ENCODE measurements at places on chromosomes 1 and 21.
A peak's percentile ranks its signal among the peaks of the same experiment; 100 is the strongest.

DNA sequence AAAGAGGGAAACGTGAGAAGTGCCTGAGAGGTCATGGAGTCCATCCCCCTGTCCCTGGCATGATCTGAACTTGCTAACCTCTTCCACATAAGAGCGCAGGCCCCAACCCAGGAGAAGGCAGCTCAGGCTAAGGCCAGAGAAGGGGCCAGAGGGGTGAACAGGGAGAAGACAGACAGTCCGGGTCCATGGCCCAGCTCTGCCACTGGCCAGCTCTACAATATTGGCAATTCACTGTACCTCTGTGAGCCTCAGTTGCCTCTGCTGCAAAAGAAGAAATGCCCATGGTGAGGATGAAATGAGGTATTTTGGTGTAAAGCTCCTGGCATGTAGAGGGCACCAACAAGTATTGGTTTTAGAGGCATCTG lies 72.3 kb downstream of the CAMK2N1 start:
- no peak for DNase-seq

GRCh38 chr1:16021681-16022080 lies at the start of gene CLCNKA:
Gene CLCNKA, plus strand, starts transcription at chr1:16022036. Its CDS starts 584 bp downstream, at chr1:16022620.
- no peak for DNase-seq

DNA sequence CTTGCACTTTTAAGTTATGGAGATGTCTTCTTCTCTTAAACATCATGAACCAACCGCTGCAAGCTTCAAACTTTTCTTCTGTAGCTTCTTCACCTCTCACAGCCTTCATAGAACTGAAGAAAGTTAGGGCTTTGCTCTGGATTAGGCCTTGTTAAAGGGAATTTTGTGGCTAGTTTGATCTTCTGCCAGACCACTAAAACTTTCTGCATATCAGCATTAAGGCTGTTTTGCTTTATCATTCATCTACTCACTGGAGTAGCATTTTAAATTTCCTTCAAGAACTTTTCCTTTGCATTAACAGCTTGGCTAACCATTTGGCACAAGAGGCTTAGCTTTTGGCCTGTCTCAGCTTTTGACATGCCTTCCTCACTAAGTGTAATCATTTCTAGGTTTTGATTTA lies 43.0 kb upstream of the RGL1 start:
- no peak for DNase-seq

- DNase-seq, result no peak
Observed at GRCh38 chr1:71638081-71638766, 557.4 kb upstream of the ZRANB2 start.

GRCh38 chr1:88058205-88058604 lies 625.9 kb upstream of the PKN2 start:
- no peak for DNase-seq

- no peak for DNase-seq
Observed at GRCh38 chr1:35659589-35659988, 18.3 kb upstream of the PSMB2 start.

GRCh38 chr1:92877792-92878191 lies 46.0 kb downstream of the RPL5 start:
- DNase-seq, result no peak

DNA sequence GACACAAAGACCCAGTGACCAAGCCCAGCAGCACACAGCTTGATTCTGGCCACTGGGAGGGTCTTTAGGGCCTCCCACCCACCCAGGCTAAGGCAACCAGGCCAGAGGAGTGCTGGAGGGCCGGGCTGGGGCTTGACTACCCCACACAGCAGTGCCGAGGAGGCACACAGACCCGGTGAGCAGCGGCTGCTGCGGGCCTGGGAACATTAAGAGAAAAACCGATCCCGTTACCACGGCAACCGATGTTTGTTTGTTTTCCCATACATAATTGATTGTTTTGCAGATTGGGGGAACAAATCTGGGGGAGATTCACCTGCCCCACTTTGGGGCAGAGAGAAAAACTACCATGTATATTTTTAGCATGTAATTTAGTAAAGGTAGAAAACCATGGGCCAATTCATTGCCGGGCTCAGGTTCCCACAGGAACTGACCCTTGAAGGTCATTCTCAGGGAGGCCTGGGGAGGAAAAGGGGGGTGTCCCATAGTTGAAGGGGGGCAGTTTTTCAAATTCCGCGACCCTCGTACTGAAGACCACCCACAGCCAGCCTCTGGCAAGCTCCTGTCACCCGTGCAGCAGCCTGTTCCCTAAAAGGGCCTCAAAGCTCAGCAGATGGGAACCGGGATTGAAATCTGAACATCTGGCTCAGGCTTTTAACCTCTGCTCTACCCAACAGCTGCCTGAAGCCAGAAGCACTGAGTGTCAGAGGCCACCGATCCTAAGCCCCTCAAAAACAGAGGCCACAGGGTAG lies 35.3 kb downstream of the CHD5 start:
- no peak for DNase-seq

GRCh38 chr1:154968731-154969130 lies 1.8 kb downstream of the SHC1 start:
- DNase-seq, result no peak

- no peak for DNase-seq
Observed at GRCh38 chr1:212664409-212665199, 35.0 kb downstream of the BATF3 start.

GRCh38 chr1:82000221-82000620 lies 199.5 kb downstream of the ADGRL2 start:
- no peak for DNase-seq

DNA sequence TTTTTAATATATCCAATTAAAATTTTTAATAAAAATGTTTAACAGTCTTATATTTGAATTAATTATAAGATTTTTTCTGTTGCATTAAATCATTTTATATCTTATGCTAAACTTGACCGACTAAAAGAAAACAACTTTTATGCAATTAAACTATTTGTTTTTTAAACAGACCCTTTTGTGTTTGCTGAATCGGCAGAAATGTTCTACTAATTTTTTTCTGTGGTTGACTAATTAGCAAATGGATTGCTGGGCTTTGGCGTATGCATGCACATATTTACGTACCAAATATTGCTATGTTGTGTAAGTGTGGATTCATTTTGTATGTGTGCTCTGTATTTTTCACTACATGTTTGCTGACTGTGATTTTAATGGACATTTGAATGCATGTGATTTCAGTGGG lies 174.8 kb downstream of the PBX1 start:
- DNase-seq, result no peak

DNA sequence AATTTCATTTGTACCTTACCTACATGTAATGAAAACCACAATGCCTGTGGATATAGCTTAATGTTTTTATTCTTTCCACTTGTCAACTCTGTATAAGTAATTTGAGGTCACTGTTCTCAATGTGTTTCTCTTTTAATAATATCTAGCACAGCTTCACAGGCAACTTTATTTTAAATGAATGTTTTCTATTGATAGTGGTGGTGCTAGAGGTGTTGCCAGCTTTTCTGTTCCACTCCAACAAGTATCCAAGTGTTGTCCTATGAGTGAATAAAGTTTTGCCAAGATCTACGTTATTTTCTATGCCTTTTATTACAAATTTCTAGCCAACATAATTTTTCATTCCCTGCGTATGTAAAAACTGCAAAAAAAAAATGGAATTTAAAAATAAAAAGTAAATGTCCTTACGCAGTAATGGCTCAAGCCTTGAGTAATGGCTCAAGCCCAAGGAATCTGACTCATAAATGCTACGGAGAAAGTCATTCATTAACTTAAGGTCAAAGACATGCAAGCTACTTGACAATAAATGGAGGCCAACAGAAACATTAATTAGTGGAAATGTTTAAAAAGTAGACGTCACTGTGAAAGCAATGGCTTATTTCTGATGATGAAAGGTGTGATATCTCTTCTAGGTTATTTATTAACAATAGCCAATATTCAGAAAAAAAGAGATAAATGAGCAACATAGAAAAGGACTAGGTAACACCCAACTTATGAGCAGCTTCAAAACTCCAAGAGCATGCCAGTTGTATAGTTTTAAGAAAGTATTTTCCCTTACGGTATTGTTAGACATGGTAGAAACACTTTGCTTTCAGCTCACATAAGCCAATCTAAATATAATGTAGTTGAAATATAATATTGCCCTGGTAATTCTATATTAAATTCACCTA lies 71.4 kb downstream of the SLC44A5 start:
- DNase-seq, result no peak

- DNase-seq, result no peak
Observed at GRCh38 chr1:102107441-102107840, 110.7 kb upstream of the OLFM3 start.

- no peak for DNase-seq
Observed at GRCh38 chr21:39014747-39015146, 168.5 kb downstream of the PSMG1 start.

DNA sequence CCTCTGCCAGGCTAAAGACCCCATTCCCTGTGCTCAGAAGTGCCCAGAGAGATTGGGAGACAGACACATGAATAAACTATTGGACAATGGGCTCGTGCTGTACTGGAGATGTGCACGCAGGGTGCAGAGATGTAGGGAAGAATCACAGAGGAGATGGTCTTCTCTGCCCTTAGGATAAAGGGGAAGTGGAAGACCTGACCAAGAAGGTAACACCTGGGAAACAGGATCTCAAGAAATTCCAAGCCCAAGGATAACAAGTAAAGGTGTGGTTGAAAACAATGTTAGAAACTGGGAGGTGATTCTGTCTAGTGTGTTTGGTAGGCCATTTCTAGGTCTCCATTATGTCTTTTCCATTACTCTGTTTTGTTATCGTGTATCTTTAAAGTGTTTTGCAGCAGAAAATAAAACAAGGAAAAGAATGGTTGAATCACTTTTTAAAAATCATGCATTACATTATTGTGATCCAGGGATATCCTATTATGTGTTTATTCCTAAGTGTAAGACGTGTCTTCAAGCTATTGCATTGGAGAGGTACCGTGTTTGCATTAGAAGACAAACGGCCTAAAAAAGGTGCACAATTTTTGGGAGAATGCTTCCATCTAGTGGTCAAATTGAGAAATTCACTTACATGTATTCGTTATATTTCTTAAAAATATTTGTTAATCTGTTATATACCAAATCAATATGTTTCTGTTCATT lies 40.8 kb upstream of the KCTD3 start:
- DNase-seq, result no peak

DNA sequence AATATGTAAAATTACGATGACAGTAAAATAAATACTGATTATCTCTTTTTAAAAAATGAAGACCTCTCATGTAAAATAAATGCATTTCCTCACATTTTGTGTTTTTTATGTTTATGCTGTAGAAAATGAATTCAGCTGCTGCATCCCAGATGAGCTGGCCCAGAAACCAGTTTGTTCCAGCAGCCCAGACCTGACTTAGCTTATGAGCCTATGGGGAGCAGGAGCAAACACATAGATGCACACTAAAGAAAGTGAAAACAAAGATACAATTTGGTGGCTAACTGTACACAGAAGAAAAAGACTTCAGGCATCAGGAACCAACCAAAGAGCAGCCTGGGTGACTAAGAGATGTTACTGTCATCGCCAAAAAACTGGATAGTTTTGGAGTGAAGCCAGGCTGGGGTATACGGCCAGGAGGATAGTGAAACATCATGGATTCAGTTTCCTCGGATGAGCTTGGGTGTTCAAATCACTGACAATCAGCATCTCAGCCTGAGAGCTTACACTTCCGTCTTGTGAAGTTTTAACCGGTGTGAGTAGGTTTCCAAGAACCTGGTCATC lies 113.9 kb upstream of the BACE2 start:
- DNase-seq, result no peak

GRCh38 chr1:32372149-32372756 lies 9.9 kb downstream of the TSSK3 start:
- DNase-seq, result no peak

GRCh38 chr1:205074084-205074483 lies 10.2 kb downstream of the TMEM81 start:
- no peak for DNase-seq

- no peak for DNase-seq
Observed at GRCh38 chr1:97247196-97247595, 525.6 kb downstream of the PTBP2 start.

DNA sequence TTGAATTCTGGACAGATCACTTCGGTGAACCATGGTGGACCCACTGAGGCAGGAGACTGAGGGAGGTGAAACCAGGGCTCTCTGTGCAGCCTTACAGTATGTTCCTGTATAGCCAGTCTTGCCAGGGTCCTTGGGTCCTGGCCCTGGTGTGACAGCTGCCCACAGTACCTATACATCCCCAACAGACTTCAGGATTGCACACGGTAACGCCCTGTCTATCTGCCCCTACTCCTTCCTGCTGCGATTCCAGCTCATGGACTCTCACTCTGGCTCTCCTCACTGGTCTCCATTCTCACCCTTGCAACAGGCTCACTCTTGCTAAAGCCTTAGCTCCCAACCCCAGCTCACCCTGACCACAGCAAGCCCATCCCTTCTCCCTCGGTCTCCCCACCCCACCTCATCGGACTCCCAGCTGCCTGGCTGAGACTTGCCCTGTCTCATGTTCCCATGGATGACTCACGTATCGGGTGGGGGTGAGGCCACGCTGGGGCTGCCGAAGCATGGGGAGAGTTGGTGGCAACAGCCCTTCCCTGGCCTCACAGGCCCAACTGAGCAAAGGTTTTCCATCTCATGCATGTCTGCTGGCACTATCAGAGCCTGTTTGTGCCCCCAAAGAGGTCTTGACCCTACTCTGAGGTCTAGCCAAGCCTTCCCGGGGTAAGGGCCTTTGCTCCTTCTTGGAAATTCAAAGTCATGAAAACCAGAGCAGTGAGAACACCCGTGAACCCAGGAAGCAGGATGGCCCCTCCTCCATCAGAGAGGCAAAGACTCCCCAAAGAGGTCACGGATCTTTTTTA lies 7.1 kb downstream of the PHLDA3 start:
- peak; percentile 69 for DNase-seq

DNA sequence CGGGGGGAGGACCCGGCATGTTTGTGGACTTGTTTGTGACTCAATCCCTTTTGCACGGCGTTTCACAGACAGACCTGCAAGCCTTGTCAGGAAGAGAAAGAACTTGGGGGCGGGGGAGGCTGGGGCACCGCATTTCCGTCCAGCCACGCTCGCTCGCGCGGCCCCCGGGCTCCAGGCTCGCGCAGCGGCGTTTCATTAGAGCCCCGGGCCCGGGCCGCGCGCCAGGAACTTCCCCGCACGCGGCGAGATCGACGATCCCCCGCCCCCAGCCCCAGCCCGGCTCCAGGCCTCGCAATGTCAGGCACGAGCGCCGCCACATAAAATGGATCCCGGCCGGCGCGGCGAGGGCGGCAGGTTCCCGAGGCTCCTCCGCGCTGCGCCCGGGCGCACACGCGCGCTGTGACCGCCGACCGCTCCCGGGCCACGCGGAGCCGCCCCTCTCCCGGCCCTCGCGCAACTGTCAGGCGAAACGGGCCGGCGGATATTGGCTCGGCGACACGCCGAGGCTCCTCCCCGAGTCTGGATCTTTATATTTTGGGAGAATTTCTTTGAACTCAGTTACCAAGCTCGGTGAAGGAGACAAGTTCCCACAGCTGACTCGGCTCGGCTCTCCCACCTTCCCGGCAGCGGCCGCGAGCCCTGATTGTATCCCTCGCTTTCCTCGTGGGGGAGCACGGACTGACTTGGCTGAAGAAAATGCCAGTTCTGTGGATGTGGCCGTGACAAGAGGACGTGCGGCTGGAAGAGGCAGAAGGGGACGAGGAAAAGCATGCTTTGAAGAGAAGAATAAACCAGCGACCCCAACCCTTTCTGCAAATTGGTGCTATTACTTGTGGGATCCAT lies at the start of gene KIF26B:
Gene KIF26B (plus strand): TSS at position 557 of the 843 bp plus-strand sequence. CDS start 440 bp downstream, outside the sequence.
- DNase-seq, result no peak

Measured in transverse colon (tissue), 4 donors.